ENCODE measurements at places on chromosomes 12 and 14.

DNA sequence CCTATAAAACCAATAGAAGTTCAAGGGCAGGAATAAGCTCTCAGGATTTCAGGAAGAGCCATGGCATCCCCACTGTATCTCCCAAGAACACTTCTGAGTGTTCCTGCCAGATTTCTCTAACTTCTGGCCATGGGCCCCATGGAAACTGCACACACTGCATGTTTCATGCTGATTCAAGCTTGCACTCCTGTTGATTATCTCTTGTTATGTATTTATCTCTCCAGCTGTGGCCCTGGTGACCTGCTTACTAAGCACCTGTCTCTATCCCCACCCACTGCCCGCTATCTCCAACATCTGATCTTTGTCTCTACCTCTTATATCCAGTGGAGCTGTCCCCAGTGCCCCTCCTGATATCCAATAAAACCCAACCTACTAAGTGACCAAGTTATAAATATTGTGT, 285.3 kb downstream of the PDZRN4 start:
- no peak for DNase-seq

DNA sequence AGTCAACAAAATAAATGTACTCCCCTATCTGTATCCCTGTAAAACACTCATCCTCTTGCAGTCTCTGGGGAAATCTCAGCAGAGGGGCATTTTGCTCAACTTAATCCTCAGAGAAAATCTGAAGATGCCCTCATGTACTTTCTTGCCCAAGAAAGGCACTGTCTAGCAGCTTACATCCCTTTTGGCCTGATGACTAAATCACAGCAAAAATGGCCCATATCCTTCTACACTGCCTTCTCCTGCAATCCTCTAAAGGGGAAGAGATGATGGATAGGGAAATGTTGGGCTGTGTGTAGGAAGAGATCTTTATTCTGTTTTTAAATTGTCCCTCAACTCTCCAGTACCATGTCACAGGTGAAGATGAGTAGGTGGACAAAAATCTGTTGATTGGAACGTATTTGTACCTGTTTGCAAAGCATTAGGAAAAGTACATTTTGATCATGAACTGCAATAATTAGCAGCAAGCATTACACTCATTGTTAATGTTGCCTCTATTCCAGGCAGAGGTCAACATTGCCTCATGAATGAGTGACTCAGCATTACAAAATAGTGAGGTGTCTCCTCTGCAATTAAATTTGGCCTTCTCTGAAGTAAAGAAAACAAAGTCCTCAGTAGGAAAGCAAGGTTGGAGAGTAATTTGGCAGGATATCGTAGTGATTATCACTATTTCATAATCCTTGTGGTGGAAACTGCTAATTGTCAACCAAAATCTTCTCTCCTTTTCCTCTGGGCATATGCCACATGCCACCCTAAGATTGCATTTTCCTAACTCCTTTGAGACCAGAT, 172.4 kb upstream of the CAND1 start:
- no peak for DNase-seq

GRCh38 chr14:55297611-55298499, 26.6 kb downstream of the FBXO34 start:
- DNase-seq: peak; percentile 59

GRCh38 chr14:39432619-39433451, 602 bp upstream of the FBXO33 start:
- DNase-seq: peak; percentile 84

- no peak for DNase-seq
Observed at GRCh38 chr12:102571889-102572288, 91.5 kb upstream of the IGF1 start.

Data from LNCaP clone FGC (cell line).